Aorta (tissue), 5 donors: ENCODE measurements at places on chromosomes 6 and 20. TPM values are rescaled to one million over a fixed set of nuclear protein-coding genes. Genes with fewer than 3 reads are reported as not detected.
A peak's percentile ranks its signal among the peaks of the same experiment; 100 is the strongest.

Gene PDSS2
- total RNA-seq, result 12.9 TPM

DNA sequence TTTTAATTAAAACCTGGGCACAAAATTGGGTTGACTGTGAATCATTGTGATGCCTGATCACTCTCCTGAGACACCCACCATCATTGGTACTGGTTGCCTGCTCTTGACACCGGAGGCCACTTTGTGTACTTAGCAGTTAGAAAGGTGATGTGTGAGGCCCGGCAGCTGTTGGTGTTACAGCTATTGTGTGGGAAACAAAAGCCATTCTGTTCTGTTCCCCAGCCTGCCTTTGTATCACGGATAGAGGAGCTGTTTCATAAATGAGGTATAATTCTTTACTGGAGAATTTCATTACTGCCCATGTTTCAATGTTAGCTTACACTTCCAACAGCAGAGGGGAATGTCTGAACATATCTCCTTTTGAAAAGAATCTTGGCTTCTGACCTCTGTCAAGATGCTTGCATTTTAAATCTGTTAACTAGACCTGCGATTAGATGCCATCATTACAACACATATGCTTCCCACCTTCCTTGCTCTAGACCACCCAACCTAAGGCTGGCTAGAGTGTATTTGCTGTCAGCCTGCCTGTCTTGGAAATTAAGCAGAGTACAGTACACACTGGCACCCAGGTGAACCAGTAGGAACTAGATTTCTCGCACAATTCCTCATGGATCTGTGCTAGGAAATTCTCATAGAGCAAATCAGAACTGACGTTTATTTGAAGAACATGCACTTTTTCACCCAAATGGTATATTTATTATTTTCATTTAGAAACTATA is 142.4 kb upstream of the INSM1 start:
- DNase-seq, result no peak

DNA sequence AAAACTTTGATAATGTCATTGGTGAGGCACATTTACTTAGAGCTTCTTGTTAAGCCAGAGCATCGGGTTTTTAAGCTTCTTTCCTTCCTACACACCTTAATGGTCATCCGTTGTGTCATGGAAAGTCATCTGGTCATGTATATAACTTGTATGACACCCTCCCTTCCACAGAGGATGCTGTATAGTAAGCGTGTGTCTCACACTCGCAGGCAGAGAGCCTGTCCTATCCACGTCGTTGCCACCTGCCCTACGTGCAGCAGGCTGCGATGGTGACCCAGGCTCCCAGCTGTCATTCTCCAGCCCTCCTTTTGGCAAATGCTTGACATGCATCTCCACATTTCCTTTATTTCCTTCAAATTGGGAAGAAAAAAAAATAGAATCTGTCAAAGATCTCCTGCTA is 85.6 kb downstream of the MYB start:
- no peak for DNase-seq

- DNase-seq, result peak; percentile 56
Measured at GRCh38 chr6:111664565-111665030, 58.9 kb upstream of the TRAF3IP2 start.

DNA sequence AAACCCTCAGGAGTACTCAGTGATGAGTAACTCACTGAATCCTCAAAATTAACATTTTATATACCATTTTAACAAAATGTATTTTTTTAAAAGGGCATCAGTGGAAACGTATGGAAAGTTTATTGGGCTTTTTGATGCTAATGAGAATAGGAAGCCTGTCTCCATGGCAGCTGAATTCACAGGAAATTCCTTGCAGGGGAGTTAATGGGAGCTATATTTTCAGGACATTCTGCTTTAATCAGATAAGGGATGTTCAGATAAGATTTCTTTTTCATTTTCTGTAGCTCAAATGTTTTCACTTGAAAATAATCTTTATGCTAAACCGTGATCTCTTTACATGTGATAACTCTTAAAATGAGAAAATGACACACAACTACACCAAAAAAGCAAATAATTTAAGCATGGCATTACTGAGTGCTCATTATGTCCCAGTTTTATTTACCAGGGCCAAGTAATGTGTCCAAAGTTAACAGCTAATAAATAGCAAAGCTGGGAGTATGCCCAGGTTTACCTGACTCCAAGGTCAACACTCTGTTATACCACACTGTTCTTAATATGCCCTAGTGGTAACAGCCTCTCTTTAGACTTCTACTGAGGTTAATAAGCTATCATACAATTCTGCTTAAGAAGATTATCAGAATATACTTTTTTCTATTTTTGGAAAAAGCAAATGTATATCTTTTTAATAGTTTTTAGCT is 348.1 kb downstream of the GRIK2 start:
- no peak for DNase-seq

GRCh38 chr6:158397578-158397977 is 85.3 kb downstream of the TULP4 start:
- no peak for DNase-seq

GRCh38 chr6:142844065-142844755 is 100.8 kb downstream of the HIVEP2 start:
- DNase-seq, result no peak

- DNase-seq, result no peak
Measured at GRCh38 chr20:44580581-44581268, 1.7 kb upstream of the PKIG start.

GRCh38 chr6:43890197-43891062 is 120.4 kb downstream of the VEGFA start:
- DNase-seq, result no peak

- DNase-seq, result peak; percentile 86
Measured at GRCh38 chr20:46512943-46513844, at the start of gene ZNF334. Gene ZNF334, minus strand, starts transcription at chr20:46513559. Its CDS starts 1,457 bp downstream, at chr20:46512102.

DNA sequence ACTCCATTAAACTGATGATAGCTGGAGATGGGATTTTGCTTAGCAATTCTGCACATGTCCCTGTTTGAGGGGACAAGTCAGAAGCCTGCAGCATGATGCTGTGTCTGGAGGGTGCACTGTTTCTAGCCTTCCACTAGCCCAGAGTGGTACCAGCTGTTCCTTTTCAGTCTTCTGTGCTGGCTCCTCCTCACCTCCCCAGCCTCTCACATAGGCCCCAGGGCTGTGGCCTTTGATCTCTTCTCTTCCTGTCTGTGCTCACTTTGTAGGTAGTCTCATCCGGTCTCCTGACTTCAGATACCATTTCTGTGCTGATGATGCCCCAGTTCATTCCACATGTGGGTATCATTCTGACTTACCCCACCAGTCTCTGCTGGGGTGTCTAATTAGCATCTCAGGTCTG is 126.3 kb downstream of the HIVEP1 start:
- no peak for DNase-seq
